ENCODE measurements at places on chromosomes 7 and 10.
A peak's percentile ranks its signal among the peaks of the same experiment; 100 is the strongest.

- DNase-seq: no peak
These were observed 46.8 kb downstream of the IPMK start for GRCh38 chr10:58220769-58221451.

- no peak for DNase-seq
These were observed 177.7 kb upstream of the ADO start for GRCh38 chr10:62626817-62627216.

GRCh38 chr10:44946205-44946604, 13.4 kb upstream of the RASSF4 start:
- no peak for DNase-seq

DNA sequence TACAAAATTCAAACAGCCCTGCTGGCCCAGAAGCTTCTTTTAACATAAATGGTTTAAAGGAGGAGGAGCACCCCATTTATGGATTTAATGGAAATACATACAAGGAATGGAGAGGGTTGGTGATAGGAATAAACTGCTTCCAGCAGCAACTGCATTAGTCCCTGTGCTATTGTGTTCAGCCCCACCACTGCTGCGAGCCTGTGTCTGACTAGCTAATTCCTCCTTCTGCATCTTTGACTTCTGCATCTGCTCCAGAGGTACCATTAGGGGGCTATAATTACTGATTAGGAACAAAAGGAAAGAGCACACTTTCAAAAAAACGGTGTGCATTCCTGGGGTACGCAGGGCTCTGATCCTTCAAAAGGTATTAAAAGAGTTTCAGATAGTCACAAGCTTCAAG, 24.8 kb downstream of the CDCA7L start:
- no peak for DNase-seq

GRCh38 chr10:91707236-91707635, 74.4 kb upstream of the PPP1R3C start:
- no peak for DNase-seq

DNA sequence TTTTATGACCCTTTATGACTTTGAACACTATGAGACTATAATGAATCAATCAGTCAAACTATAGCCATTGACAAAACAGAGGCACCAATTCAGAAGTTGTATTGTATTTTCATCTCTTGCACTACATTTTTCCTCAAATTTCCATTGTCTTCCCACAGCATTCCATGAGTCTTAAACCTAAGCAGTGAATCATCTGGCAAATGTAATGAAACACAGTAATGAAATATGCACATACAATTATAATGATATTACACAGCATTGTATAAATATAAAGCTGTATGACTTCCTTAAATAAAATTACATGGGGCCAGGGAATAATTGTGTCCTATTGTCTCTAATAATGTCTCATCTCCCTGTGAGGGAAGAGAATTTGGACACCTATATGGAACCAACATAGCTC, 45.0 kb downstream of the VWDE start:
- no peak for DNase-seq

GRCh38 chr10:71463111-71463510, 66.4 kb downstream of the CDH23 start:
- no peak for DNase-seq

DNA sequence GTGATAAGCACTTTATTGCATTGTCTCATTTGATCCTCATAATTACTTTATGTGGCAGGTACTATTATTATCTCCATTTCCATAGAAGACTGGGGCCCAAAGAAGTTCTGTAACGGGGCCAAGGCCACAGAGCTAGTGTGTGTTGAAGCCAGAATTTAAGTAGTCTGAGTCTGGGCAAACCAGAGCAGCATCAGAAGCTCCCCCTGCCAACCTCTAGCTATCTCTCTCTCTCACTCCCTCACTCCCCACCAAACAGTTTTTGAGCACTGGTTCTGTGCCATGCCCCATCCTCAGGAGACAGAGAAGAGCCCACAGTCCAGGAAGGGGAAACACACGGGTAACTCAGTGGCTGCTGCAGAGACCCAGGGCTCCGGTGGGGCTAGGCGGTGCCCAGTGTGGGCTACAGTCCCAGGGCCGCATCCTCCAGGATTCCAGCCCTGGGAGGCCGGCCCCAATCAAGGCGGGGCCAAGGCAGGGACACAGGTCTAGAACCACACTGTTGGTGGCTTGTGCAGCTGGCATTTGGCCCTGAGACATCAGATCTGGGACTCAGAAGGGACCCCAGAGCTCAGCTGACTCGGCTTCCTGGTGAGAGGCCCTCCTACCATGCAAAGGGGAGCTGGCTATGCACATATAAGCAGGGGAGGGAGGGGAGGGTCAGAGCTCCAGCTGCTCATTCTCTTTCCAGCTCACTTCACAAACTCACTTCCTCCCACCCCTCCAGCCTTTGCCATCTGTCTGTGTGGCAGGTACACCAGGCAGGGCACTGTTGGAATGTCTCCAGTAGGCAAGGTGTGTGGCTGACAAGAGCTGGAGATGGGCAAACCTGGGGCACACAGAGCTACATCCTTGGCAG, 34.4 kb downstream of the COL13A1 start:
- no peak for DNase-seq

DNA sequence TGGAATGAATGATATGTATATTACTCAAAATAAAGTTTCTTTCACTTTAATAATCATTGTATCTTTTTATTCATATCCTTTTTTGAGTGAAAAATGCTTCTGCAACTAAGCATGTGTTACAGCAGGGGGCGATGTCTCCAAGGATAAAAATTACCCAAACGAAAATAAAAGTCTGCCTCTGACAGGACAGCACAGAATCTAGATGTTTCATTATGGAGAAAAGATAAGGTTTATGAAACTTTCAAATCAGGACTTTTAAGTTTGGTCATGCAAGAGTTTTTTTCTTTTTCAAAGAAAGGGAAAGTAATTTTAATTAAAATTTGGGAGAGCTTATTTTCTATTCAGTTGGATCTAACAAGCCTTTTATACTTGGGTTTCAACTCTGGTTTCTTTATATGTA, 48.4 kb downstream of the TES start:
- DNase-seq: peak; percentile 84

DNA sequence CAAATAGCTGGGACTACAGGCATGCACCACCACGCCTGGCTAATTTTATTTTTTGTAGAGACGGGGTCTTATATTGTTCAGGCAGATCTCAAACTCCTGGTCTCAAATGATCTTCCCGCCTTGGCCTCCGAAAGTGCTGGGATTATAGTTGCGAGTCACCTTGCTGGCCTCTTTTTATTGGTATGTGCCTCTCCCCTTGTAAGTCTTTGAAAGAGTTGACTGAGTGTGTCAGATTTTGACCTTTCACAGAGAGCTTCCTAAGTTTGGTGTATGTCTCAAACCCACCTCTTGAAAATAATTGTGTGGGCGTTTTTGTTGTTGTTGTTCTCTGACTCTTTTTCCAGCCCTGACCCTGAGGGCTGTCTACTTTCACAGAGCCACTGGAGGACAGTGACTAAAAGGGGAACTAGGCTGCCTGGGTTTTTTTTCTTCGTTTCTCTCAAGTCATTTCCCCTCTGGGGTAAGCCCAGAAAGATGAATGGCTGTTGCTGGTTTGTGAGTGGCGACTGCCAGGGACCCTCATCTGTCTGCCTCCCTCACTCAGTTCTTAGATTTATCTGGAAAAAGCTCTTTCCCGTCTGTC, 262.8 kb downstream of the ZEB1 start:
- no peak for DNase-seq

DNA sequence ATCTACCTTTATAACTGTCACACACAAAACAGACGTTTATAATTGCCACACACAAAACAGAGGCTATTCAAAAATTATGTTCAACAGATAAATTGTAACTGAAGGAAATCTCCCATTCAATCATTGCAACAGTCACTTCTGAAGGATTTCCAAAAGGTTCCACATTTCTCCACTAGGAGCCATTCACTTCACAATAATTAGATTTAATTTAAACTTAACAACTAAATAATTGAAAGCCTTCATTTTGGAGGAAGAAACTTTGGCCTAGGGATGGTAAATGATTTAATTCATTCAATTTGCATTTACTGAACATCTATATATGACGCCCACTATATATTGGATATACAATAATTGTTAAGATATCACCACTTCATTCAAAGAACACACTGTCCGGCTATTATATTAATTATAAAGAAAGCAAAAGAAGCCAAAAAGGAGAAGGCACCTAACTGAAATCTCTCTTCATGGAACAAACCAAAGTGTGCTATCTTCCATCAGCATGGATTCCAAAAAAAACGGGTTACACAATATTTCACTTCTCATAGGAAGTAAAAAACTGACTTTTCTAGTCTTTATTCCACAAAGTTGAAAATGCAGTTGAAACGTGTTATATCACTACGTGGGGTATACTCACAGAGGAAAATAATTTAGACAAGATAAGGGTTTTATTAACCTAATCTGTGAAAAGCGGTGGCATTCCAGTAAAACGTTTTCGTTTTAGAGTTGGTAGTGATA, 1.7 kb downstream of the ATAD1 start:
- DNase-seq: no peak

DNA sequence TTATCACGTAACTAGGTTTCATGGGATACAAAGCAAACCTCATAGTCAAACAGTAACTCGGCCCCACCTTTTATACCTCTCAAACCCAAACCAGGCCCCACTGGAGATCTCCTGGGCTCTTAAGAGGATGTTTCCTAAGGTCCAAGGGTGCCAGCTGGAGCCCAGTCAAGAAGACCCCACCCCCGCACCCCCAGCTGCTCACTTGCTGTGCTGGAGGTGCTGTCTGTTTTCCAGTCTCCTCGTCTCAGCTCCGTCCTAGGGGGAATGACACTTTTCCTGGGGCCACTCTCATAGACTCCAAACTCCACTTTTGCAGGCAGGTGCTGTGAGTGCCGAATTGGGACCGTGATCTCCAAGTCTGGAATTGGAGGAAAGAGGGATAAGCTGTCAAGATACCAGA, 22.7 kb upstream of the TM9SF3 start:
- DNase-seq: no peak

DNA sequence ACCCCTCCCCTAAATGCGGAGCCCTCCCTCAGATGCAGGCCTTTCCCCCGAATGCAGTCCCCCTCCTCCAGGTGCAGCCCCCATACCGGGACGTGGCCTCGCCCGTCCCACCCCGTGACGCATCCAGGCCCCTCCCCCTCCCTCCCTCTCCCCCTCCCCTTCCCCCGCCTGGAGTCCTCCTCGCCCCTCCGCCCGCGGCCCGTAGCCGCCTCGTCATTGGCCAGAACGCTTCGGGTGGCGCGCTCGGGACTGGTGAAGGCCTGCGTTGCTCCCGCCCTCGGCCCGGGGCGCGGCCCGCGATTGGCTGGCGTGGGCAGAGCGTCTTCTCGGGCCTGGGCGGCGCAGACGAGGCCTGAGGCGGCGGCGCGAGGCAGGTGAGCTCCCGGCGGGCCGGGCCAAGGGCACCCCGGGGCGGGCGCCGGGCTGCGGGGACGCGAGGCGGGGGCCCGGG, 16.0 kb upstream of the SUN1 start:
- DNase-seq: peak; percentile 99

GRCh38 chr10:15879058-15879457, 18.8 kb upstream of the MINDY3 start:
- DNase-seq: no peak

- DNase-seq: no peak
These were observed 60.5 kb downstream of the YKT6 start for GRCh38 chr7:44261240-44261639.

- DNase-seq: no peak
These were observed 56.0 kb downstream of the GTF2I start for GRCh38 chr7:74713567-74713966.

- no peak for DNase-seq
These were observed 181.9 kb downstream of the DGKI start for GRCh38 chr7:137664846-137665245.

DNA sequence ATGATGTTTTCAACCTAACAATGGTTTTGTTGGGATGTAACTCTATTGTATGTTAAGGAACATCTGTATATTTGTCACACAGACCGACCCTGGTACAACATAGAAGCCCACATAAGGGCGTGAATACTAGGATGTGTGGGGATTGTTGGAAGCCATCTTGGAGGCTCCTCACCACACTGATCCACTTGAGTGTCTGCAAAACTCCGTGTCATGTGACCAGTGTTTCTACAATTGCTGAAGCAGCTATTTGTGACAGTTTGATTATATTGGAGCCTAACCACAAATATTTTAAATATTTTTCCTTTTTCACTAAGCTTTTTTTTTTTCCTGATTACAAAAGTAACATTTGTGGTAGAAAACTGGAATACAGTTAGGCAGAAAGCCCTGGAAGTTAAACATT, 27.9 kb downstream of the RALA start:
- DNase-seq: no peak

DNA sequence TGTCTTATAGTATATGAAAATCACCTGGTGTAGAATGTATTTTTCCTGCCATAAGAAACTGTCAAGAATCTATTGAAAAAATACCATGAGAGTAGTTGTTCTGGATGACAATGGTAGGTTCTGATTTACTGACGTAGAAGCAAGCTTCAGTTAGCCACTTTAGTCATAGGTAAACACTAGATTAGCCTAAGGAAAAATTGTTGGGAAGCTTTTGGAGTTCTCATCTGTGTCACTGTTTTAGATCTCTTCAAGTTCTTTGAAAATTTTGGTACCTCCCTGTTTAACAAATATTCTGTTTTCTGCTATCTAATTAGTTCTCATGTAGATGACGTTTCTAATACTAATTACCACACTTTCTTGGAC, 131.8 kb downstream of the ADK start:
- DNase-seq: no peak

DNA sequence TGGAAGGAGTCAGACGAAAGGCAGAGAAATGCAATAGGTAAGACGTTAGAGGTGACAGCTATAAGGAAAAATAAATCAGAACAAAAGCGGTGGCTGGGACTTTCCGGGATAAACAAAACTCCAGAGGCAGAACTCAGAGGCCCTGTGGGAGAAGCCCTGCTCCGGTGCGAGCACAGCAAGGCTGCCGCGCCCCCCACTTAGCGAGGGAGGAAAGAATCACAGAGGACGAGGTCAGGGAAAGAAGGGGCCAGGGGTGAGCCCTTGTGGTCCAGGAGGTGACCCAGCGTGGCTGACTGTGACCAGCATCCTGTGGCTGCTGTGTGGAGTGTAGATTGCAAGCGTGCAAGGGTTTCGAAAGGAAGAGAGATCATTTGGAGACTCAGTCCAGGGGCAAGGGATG, 591.8 kb upstream of the ADARB2 start:
- DNase-seq: no peak

Data from stomach (tissue), 19 donors.